ENCODE measurements at places on chromosomes 11 and 22. TPM values are rescaled to one million over a fixed set of nuclear protein-coding genes. Genes with fewer than 3 reads are reported as not detected.

CYP2D6 gene
- total RNA-seq: 1.3 TPM

SYT13 gene
- total RNA-seq: not detected

CABP4 gene
- total RNA-seq: 2.1 TPM

CST6 gene
- not detected for total RNA-seq

PRR33 gene
- total RNA-seq: 0.16 TPM

DKK3 gene
- not detected for total RNA-seq

MS4A4A gene
- 1.4 TPM for total RNA-seq

SSTR3 gene
- 1.8 TPM for total RNA-seq

GLB1L2 gene
- total RNA-seq: 0.33 TPM

RGL4 gene
- total RNA-seq: 0.42 TPM

OR4C6 gene
- not detected for total RNA-seq

IFT27 gene
- total RNA-seq: 26.2 TPM

OSM gene
- total RNA-seq: 1.0 TPM

PANX3 gene
- not detected for total RNA-seq

C1QTNF4 gene
- not detected for total RNA-seq

SMC1B gene
- 0.13 TPM for total RNA-seq

SUSD2 gene
- 0.93 TPM for total RNA-seq

SCN3B gene
- total RNA-seq: not detected

CSF2RB gene
- 141 TPM for total RNA-seq

TEX12 gene
- not detected for total RNA-seq

UBASH3B gene
- 2.9 TPM for total RNA-seq

NPTXR gene
- 0.13 TPM for total RNA-seq

PHF21A gene
- 63.2 TPM for total RNA-seq

PRG2 gene
- 1.1 TPM for total RNA-seq

CHRM1 gene
- not detected for total RNA-seq

STIP1 gene
- 159 TPM for total RNA-seq

BAD gene
- 21.7 TPM for total RNA-seq

TREH gene
- total RNA-seq: not detected

TRIM49D2 gene
- not detected for total RNA-seq

SCGB1D2 gene
- total RNA-seq: not detected

FAM180B gene
- not detected for total RNA-seq
